ENCODE measurements at places on chromosomes 3 and 15.
A peak's percentile ranks its signal among the peaks of the same experiment; 100 is the strongest.

- DNase-seq: no peak
Observed at GRCh38 chr15:87973501-87974215, 282.9 kb downstream of the NTRK3 start.

GRCh38 chr3:111901637-111902036 is 42.6 kb downstream of the PHLDB2 start:
- no peak for DNase-seq

DNA sequence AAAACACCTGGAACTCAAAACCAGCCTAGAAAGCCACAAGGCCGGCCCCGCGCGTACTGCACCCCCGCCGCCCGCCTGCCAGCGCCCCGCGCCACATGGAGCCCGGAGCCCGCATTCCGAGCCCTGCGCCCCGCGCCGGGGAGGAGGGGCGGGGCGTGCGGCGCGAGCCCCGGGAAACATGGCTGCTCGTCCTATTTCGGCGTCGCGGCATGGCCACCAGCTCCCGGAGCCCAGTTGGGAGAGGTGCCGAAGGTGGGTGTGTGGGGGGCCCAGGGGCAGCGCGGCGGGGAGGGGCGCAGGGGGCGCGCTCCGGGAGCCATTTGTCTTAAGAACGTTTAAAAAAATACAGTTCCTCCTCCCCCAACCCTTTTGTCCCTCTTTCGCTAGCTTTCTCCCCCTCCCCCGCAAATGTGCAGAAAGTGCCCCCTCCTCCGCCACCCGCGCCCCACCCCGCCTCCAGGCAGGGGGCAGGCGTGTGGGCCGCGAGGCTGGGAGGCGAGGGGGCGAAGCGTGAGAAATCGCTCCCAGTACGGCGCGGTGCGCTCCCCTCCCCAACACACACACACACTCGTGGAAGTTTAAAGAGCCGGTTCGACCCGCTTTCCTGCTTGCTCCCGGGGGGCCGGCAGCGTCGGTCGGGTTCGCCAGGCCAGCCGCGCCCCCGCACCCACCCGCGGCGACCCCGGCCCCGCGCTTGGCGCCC is 2.5 kb downstream of the ANP32A start:
- DNase-seq: peak; percentile 57

- no peak for DNase-seq
Observed at GRCh38 chr15:32908872-32909271, 191.1 kb downstream of the GREM1 start.

DNA sequence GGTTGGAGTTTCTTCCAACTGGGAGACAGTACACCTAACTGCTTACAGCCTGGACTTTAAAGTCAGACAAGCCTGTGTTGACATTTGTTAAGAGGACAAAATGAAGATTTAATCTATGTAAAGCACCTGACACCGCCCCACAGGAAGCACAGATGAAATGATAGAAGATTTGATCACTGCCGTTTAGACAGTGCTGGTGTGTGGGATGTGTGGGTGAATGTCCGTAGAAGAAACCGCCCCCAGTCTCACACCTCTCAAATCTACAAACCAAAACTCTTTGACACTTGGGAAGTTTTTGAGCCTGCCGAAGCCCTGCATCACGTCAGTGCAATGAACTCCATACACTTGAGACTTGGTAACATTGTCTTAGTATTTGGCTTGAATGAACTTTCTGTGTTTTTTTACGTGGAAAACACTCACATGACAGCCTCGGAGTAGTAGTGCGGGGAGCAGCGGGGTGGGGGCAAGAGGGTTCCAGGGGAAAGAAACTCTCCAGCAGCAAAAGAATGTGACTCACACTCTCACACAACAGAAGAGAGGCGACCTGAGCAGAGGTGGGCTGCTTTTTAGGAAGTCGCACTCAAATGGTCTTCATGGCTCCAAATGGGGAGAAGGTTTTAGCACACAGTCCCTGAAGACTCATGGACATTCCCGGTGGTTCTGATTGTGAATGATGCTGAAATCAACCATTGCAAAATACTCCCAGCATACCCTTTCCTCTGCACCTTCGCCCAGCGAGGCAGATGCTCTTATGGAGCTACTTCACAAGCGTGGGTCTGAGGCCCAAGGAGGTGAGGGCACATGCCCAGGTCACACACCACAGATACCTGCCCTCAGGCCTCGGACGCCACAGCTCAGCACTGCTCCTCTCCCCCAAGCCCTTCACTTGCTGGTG is 79.2 kb downstream of the SRGAP3 start:
- no peak for DNase-seq

- no peak for DNase-seq
Observed at GRCh38 chr3:115072265-115073021, 74.6 kb downstream of the ZBTB20 start.

DNA sequence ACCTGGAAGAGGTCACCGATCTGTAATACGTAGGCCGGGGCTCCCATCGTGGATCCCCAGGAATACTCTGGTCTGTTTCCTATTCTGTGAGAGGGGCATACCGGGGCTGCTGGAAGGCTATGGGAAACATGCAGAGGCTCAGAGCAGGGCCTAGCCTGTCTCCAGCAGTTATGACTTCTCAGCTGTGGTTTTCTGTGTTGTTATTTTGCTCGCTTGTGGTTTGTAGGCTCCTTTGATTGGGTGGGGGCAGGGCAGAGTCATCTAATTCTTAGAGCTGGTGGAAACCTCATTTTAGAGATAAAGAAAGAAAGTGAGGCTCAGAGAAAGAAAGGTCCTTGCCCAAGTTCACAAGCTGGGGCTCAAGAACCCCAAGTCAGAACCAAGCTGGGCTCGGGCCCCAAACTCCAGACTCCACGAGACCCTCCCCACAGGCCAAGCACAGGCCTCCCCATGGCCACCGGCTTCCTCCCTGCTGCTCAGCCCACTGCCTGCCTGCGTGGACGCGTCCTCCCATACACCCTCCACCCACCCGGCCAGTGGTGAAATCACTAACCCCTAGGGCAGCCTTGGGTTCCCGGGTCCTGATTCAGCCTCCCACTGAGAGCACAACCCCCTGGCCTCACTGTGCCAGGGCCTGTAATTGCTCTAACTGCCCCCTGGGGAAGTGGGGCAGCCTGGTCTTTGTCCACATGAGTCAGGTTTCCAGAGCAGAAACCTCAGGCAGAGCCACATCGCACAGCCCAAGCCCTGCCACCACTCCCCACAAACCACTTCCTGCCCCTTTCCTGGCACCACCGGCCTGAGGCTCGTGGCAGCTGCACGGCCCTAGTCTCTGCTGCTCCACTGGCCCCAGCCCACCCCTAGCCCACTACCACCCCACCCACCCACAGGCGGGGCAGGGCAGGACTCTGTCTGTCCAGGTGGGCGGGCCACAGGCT is 270.8 kb downstream of the UACA start:
- no peak for DNase-seq

- DNase-seq: no peak
Observed at GRCh38 chr3:7734456-7734855, 767.2 kb upstream of the LMCD1 start.

- DNase-seq: no peak
Observed at GRCh38 chr3:120649830-120650233, 32.2 kb downstream of the HGD start.

DNA sequence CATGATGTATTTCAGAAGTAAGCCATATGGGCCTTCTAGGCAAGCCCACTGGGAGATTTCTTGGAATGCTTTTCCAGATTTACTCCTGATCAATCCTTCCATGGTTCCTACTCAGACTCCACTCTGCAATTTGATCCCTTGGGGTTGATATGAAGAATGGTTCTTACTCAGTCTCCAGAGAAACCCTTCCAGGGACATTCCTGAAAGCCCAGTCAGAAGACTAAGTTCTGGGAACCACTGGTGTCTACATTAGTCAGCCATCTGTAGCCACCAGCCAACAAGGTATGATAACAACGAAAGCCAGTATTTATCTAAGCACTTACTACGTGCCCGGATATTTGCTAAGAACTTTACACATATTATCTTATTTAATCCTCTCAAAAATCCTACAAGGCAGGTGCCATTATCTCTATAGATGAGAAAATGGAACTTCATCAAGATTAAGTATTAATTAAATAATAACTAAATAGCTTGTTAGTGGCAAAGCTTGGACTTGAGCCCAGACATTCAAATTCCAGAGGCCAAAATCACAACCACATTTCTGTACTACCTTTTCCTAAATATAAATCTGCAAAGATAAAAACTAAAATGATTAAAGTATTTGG is 32.7 kb downstream of the ZNF385D start:
- peak; percentile 20 for DNase-seq

DNA sequence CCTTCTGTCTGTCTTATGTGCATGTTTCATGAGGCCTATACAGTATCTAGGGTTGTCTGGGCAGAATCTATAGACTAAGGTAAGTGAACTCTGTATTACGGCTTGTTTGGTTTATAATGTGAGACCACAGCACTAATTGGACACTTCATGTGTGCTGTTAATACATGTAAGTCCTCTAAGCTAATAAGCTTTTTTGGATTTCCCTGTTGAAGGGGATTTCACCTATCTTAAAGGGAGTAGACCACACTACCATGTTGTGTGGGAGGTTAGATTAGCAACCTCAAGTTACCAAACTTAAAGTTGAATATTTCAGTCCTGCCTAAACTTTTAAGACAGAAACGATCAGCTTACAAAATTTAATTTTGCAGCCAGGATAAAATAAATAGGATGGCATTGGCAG is 189.8 kb upstream of the GOLIM4 start:
- no peak for DNase-seq

GRCh38 chr3:10286133-10286524 is 6.6 kb downstream of the GHRL start:
- DNase-seq: no peak

DNA sequence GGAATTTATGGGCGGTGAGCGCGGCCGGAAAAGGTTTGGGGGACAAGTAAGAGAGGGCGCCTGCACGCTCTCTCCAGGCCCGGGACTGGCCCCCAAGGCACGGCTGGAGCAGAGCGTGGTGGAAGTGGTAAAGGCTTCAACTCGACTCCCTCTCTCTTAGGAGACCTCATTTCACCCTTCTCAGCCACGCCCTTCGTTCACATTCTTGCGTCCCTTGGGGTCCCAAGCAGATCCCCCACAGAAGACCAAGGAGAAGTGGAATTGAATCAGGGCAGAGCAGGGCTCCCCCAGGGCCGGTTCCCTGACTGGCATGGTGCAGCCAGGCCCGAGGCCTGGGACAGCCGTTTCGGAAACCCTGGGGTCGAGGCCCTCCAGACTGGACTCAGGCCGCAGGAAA is 75.4 kb upstream of the POLG start:
- no peak for DNase-seq

Data from 8988T (cell line).